GM04503 (cell line): ENCODE measurements at places on chromosomes 1 and 21.
A peak's percentile ranks its signal among the peaks of the same experiment; 100 is the strongest.

DNA sequence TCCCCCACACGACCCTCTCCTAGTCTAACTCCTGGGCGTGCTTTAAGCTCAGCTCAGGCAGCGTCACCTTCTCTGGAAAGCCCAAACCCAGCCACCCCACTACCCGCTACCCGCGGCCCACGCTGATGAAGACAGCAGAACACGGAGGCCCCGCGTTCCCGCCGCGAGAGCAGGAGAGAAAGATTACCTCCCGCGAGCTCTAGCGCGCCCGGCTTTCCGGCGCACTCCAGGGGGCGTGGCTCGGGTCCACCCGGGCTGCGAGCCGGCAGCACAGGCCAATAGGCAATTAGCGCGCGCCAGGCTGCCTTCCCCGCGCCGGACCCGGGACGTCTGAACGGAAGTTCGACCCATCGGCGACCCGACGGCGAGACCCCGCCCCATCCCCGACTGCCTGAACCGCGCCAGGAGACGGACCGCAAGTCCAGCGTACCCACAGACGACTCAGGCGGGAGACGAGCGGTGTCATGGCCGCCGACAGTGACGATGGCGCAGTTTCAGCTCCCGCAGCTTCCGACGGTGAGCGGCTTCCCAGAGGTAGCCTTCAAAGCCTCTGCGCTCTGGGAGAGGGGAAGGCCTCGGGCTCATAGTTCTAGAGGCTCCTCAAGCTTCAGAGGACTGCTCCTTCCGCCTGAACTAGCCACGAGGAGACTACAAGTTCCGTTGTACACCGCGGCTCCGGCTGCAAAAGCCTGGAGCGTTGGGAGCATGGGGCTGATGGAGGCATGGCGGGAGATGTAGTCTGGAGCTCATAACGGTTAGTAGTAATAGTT, at the start of the genes MUTYH and TOE1:
Gene MUTYH, minus strand, starts transcription at position 652 of the 770 bp plus-strand sequence. CDS start 5,935 bp downstream, outside the sequence.
Gene TOE1, plus strand, starts transcription at position 382 of the 770 bp plus-strand sequence. Its CDS starts 83 bp downstream, at position 465.
- DNase-seq = peak; percentile 51

- DNase-seq = no peak
Measured at GRCh38 chr1:184504040-184504954, 117.5 kb downstream of the C1orf21 start.

DNA sequence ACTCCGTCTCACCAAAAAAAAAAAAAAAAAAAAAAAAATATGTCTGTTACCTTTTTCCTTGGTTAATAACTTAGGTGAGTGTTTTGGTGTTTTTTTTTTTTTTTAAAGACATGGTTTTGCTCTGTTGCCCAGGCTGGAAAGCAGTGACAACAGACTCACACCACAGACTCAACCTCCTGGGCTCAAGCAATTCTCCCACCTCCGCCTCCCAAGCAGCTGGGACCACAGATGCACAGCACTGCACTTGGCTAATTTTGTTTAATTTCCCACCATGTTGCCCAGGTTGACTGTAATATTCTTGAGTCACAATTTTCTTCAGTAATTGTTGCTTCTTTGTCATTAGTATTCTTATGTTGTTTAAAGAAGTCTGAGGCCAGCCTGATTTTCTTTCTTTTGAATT, 149.2 kb upstream of the SYT6 start:
- no peak for DNase-seq

DNA sequence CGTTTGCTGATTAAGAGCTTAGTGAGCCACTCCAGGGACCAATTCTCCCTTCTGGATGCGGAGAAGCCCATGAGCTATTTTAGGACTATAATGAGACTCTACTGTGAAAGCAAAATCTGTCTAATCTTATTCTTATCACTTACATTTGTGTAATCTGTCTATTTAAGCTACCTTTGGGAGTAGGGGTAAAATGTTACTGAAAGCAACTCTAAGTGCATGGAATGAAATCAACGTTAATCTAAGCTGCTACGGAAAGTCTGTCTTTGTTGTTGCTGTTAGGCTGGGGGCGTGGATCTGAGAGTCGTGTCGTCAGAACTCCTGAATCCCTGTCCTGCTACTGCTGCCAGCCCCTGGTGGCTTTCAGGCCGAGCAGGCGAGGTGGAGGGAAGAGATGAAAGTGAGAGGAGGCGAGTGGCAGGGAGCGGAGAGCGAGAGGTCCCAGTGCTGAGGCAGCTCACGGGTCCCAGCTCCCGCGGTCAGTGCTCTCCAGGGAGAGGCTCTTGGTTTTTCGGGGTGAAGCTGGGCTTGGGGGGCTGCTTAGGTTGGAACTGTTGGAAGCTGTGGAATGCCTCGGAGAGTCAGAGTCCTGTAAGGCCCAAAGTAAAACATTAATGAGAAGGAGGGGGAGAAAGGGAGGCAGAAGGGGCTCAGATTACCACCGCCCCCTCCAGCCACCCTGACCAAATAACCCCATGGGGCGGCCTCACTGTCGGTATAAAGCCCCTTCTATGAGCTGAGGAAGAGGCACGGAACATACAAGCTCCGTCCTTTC, 53.9 kb downstream of the COQ8A start:
- DNase-seq = no peak

GRCh38 chr1:2633366-2633935, 635 bp upstream of the MMEL1 start:
- DNase-seq = no peak

GRCh38 chr1:93446837-93447451, 974 bp upstream of the FNBP1L start:
- no peak for DNase-seq

GRCh38 chr1:19336543-19336942, 24.4 kb downstream of the SLC66A1 start:
- DNase-seq = no peak

GRCh38 chr1:171420810-171421209, 64.5 kb upstream of the PRRC2C start:
- DNase-seq = no peak

GRCh38 chr1:59985911-59986515, 59.4 kb upstream of the CYP2J2 start:
- no peak for DNase-seq

DNA sequence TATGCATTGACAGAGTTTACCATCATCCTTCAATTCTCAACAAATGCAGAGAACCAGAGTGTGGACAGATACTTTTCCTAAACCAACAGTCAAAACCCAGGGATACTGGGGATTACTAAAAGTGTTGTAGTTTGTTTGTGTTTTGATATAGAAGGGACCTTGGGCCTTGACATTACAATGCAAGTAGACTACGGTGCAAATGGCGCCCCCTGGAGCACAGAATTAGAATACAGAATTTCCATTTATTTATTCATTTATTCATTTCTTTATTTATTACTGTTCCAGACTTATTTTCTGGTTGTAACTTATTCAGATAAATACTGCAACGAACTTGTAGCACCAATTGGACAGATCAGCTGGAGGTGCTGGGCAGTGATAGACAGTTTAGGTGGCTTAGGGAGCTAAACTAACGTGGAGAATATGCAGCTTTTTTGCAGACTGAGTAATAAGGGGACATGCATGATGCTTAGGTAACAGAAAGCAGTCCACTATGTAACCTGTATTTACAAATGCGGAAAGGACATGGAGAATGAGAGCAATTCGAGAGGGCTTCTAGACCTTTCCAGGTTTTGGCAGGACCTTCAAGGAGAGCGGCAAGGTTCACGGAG, 42.6 kb downstream of the KIRREL1 start:
- DNase-seq = no peak

- no peak for DNase-seq
Measured at GRCh38 chr1:162316187-162316586, 60.5 kb downstream of the SPATA46 start.

GRCh38 chr1:206769304-206769731, 1.3 kb upstream of the IL19 start:
- no peak for DNase-seq

DNA sequence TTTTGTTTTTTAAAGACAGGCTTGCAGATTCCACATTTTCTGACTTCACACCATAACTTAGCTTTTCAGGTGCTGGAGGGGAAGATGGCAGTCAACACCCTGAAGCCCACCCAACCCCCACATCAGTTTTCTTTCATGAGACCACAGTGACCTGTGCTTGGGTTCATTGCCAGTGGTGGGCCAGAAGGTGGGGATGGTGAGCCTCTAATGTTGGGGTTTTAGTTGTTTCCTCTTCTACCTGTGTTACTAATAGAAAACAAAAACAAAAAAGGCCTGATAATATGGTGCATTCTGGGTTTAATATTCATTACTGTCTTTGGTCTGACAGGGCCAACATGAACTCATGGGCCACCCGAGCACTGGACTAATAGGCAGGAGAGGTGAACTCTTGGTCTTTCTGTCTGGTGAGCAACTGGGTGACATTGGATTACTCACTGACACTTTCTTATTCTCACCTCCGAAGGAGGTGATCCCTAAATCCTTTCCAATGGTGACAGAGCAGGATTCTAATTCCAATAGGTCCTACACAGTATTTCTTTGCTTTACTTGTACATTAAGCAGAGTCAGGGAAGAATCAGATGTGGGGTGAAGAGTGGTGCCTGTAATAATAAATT, 132.8 kb downstream of the CLIC6 start:
- no peak for DNase-seq

DNA sequence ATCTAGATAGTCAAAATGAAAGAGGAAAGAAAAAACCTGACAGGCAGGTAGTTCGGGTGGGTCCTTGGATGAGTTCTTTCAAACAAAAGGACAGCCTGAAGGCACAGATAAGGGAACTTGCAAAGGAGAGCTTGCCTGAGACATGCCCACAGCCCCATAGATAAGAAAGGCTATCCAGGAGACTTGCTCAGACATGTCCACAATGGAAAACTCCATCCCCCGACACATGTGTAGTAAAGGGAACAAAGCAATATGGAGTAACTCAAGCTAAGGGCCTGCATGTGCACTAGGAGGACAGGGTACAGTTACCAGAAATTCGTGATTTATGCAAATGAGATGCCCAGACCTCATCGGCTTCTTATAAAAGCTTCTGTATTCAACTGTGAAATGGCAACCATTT, 281.5 kb downstream of the NEGR1 start:
- no peak for DNase-seq

- no peak for DNase-seq
Measured at GRCh38 chr1:182032251-182032650, 29.3 kb downstream of the ZNF648 start.

GRCh38 chr1:247992986-247993385, 20.5 kb upstream of the OR2L5 start:
- no peak for DNase-seq

DNA sequence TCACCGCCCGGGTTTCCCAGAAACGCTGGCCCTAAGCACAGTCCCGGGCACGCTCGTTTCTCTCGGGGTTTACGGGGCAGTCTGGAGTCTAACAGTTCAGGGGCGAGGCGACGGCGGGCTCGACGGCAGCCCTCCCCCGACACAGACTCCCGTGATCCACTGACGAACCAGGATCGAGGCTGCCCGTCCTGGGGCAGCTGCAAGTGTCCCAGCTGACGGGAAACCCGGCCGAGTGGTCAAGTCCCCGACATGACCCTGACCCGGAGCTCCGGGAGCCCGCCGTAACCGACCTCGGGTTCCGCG, 494 bp downstream of the UBE2J2 start:
- no peak for DNase-seq

DNA sequence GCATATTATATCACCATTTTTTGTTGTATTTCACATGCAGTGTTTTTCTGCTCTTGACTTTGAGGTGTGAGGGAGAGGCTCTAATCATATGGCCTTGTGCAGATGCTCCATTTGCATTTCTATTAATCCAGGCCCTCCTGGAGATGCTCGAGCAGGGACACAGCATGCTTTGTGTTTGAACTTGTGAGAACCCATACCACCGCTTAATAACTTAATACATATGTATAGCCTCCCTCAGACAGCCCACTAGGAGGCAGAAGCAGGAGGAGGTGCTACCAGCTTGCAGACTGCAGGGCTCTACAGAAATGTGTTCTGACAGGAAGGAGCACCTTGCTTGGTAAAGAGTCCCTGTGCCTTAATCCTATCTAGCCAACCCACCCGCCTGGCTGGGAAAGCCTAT, 155.2 kb downstream of the BARHL2 start:
- DNase-seq = no peak

DNA sequence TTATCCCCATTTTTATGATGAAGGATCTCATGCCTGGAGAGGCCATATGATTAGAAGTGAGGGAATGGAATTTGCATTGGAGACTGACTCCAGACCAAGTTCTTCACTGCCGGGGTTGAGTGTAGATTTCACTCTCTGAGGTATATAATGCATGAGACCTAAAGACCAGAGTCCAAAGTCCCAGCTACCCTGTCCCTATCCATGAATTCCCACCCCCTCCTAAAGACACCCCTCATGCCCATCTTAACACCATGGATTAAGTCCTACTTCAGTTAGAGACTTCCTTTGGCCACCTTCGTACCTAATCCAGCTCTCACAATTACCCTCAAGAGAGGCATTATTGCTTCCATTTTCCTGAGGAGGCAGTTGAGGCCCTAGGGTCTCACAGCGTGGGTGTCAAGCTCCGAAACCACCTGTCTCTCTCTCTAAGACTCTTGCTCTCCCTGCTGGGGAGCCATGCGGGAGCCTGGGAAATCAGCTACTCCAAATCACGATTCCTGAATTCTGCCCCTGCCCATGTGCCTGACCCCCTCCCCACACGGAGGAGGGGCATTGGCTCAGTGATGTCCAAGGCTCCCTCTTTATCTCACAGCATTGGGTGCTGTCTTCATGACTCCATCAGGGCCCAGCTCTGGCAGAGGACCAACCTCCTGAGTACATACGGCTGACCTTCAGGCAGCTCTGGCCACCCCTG, 11.7 kb upstream of the FOXO6 start:
- DNase-seq = no peak

GRCh38 chr21:39867198-39867650, at the start of gene PCP4:
TSS of gene PCP4 (plus strand) at chr21:39867438. CDS start at chr21:39867502, 64 bp downstream.
- DNase-seq = no peak

DNA sequence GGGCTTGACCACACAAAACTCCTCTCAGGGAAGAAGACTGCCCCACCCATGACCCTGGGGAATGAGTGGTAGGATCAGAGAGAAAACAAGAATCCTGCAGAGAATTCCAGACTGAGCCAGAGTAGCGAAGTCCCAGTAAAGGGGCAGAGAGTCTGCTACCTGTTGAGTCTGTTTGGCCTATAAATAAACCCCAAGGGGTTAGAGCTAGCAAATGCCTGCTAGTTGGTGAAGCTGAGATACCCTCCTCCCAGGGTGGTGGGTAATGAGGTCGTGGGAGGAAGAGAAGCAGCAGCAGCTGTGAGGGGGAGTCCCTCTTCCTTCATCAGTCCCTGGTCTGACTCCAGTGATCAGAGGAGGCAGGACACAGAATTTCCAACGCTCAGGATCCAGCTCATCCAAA, 2.5 kb downstream of the TRAF3IP3 start:
- no peak for DNase-seq

DNA sequence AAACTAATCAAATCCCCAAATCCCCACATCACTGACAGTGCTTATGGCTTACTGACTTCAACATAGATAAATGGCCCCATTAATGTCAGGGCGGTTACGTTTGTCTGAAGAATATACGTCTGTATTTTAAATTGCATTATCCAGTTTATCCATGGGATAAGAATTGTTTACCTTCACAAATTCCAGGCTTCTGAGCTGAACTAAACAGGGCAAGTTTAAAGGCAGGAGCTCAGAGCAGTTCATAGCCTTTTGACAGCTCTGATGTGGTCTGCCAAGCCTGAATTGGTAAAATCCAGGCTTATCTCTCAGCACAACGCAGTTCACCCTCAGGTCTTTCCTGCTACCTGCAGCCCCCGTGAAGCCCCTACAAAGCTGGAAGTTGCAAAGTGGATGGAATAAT, 79.5 kb upstream of the GREM2 start:
- DNase-seq = no peak

- DNase-seq = no peak
Measured at GRCh38 chr1:181100015-181100905, 11.8 kb downstream of the IER5 start.
